Hematopoietic multipotent progenitor cell treated with erythropoietin and hydrocortisone succinate and interleukin-3 and kit ligand, for 6 days (in vitro differentiated cells): ENCODE measurements at places on chromosomes 7 and 10.
A peak's percentile ranks its signal among the peaks of the same experiment; 100 is the strongest.

- peak; percentile 49 for DNase-seq
Observed at GRCh38 chr10:125742465-125742864, 23.0 kb downstream of the EDRF1 start.

GRCh38 chr7:46658281-46658680 lies 737.2 kb upstream of the IGFBP3 start:
- DNase-seq: no peak

GRCh38 chr7:128380483-128381106 lies 19.1 kb upstream of the PRRT4 start:
- DNase-seq: no peak

- no peak for DNase-seq
Observed at GRCh38 chr7:87548123-87548919, 52.4 kb downstream of the ABCB1 start.

- DNase-seq: no peak
Observed at GRCh38 chr7:47885309-47885986, 62.8 kb downstream of the PKD1L1 start.

DNA sequence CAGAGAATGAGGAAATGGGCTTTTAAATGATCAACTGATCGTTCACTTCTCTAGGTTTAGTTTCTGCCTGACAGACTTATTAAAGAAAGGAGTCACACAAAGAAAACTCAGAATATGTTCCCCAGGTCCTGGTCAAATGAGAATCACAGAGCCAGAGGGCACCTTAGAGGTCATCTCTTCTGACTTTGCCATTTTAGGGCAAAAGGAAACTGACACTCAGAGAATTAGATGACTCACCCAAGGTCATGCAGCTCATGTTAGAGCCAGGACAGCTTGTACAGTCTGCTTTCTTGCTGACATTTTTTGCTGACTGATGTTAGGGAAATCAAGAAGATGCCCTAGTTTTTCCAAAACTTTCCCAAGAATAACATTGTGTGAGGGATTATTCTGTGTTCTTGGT lies 312.7 kb upstream of the SP8 start:
- DNase-seq: no peak

GRCh38 chr7:135197906-135198655 lies 13.2 kb downstream of the WDR91 start:
- no peak for DNase-seq

- peak; percentile 95 for DNase-seq
Observed at GRCh38 chr10:128047351-128047750, 78.9 kb downstream of the MKI67 start.

GRCh38 chr7:84524714-84525694 lies 330.4 kb upstream of the SEMA3A start:
- DNase-seq: no peak

DNA sequence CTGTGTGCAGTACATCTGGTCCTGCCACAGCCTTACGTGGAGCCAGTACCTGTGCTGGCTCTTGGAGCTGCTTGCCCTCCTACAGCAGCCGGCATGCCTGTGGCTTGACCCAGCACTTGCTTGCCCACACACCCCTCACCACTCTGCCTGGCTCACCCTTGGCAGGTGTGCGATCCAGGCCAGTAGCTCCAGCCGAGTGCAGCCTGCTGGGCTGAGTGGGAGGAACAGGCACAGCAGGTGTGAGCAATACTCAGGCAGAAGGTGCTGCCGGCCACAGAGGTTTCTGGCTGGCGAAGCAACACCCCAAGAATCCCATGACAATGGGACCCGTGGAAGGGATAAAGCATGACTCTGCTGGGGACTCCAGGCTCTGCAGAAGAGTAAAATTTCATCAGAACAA lies 173.5 kb upstream of the ADCY1 start:
- DNase-seq: no peak

DNA sequence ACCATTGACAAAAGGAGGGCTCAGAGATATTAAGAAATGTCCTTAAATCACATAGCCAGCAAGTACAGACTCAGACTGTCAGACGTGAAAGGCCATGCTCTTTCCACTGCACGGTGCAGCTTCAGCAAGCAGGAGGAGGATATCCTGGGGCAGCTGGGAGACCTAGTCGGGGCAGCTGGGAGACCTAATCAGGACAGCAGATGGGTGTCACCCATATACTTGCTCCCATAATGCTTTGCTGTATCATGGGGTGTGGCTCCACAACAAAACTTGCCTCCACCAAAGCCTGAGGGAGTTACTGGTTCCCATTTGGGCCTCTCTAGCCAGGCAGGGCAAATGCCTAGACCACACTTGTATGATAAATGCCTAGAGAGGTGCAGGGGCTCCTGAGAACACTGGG lies 55.4 kb downstream of the GRID1 start:
- peak; percentile 23 for DNase-seq

- DNase-seq: no peak
Observed at GRCh38 chr7:7553386-7553785, 13.3 kb upstream of the MIOS start.

- no peak for DNase-seq
Observed at GRCh38 chr10:127890832-127891334, 1.9 kb downstream of the CLRN3 start.

DNA sequence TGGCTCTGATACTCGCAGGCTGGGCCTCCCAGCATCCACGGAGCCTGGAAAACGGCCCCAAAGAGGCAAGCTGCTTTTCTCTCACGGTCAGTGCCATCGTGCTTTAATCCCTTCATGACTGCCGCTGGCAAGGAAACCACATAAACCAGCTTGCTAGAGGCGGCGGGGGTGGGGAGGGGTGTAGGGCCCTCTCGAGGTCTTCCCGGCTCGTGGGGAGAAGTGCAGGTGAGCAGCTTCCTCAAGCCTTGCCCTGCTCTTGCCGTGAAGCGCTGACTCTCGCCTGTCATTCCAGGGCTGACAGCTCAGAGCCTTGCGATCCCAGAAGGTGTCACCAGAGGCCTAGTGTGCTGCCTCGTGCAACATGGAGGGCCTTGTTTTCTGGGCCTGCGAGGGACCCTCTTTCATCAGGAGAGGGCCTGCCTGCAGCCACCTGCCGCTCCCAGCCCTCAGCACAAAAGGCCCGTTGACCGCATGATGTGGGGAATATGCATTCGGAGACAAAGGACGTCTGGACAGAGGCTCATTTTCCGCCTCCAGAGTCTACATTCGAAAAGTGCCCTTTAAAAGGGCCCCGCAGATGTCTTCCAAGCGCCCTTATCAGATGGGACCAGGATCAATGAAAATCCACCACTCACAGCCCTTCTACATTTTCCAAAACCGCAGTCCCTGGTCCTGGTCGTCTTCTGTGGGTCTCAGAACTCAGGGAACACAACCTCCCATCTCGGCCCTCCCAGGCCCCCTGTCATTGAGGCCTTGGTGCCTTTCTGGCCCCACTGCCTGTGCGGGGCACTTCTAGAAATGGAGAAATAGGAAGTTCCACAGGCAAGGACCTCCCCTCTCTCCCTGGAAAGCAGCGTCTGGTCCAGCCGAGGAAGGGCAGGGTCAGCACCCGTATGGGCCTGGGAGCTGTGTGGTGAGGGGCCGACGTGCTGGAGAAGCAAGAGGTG lies 58.7 kb downstream of the ZRANB1 start:
- peak; percentile 36 for DNase-seq

GRCh38 chr7:150417863-150418262 lies 32.6 kb upstream of the GIMAP8 start:
- DNase-seq: no peak

- no peak for DNase-seq
Observed at GRCh38 chr10:119222966-119223386, 15.6 kb downstream of the GRK5 start.

- no peak for DNase-seq
Observed at GRCh38 chr7:66768865-66769832, 28.6 kb downstream of the RABGEF1 start.

DNA sequence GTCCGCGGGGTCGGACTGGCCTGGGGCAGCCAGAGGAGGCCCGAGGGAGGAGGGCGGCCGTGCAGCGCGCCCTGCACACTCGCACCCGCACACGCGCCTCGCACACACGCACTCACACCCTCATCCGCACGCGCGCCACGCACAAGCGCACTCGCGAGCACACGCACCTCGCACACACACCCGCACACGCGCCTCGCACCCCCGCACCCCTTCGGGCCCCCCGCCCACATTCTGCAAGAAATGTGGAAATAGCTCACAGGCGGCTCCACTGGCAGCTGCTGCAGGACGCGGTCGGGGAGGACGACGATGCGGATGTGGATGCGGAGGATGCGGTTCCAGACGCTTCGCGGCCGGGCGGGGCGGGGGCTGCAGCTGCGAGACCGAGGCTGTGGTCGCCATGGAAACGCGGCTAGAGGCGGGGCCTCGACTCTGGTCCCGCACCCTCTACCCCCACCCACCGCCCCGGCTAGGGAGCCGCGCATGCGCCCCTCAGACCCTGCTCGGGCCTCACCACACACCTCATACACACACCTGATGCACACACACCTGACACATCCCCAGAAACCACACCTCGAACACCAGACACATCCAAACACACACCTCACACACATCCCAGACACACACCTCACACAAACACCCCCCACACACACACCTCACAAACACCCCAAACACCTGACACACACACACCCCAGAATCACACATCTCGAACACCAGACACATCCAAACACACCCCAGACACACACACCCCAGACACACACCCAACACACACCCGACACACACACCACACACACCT lies at the start of gene CALY:
Gene CALY, minus strand, starts transcription at position 320 of the 793 bp plus-strand sequence. CDS start 7,907 bp downstream, outside the sequence.
- peak; percentile 37 for DNase-seq

DNA sequence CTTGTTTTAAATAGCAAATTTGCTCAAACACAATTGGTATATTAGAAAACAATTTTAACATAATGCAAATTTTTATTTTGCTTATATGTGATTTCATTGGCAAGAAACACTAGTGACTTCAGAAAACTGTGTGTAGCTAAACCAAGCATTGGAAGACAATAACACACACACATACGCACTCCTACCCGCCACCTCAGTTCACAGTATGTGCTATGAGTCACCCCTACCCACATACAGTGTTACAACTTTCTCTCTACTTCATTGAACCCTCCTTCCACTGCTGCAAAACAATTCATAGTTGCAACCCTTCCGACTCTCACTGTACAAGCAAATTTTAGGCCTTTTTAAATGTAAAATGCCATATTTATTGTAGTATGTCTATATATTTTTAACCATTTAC lies 119.9 kb upstream of the THSD7A start:
- no peak for DNase-seq

GRCh38 chr10:119478811-119479341 lies 63.6 kb downstream of the RGS10 start:
- DNase-seq: no peak

DNA sequence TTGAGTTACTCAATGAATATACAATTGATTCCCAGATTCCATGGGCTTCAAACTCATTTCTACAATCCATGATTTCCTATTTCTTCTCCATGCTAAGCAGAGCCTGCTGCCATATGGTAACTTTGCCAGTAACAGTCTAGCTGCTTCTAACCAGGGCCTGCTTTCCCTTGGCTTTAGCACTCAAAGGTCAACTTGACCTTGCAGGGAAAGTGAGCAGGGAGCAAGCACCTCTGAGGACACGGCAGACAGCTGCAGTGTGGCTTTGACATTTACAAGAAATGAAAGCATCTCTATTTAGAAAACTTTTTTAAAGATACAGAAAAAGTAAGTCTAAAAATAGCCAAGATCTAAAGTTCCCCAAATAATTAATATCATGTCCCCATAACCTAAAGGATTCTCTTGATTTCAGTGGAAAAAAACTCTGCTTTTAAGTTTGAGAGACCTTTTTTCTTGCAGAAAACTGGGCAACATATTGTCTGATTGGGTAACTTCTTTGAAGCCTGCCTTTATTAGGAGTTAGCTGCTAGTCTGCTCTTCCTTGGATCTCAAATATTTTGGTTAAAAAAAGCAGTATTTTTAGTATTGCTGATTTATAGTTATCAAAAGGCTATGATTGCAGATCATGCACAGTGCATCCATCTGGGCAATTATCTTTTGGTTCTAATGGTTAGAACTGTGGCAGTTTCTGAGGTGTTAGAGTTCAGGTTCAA lies 257.9 kb downstream of the AHR start:
- DNase-seq: no peak

DNA sequence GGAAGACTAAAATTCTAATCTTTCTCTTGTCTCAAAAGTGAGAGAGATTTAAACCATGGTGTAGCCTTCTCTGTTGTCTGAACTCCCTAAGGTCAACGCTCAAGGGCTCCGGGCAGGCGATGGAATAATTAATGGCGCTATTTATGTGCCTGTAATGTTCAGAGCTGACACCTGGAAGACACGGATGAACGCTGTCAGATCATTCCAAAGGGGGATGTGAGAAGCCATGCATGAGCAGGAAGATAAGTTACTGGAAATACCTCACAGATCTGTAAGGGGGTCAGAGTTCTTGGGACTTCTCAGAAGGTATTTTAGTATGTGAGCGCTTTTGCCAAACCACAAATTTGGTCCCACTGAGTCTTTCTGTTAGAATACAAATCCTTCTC lies 73.3 kb upstream of the MTPN start:
- DNase-seq: no peak

GRCh38 chr10:25465582-25466372 lies 291.0 kb downstream of the GPR158 start:
- no peak for DNase-seq

- DNase-seq: no peak
Observed at GRCh38 chr10:71342573-71343391, 23.7 kb downstream of the SLC29A3 start.

DNA sequence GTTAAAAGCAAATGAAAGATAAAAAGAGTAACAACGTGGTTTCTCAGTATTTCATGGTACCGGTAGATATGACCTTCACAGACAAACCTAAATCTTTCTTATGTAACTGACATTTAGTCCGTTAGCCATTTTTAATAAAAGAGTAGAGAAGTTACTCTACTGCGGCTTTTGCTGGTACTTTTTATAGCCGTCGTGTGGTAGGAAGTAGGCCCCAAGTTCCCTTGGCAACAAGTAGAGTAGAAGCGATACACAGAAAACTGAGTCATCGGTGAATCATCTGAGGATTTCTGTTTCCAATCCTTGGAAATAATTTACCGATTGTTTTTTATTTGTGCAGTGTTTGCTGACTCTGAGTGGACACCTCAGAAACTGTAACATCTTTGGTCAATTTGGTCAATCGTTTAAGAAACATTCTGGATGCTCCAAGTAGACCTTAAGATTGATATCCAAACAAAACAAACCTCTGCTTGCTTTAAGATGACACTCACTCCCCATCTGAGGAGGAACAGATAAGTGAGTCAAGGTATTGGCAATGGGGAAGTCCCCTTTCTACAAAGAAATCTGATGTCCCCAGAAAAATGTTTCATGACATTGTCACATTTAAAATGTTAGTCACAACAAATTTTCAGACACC lies 63.9 kb upstream of the AHR start:
- DNase-seq: peak; percentile 84

DNA sequence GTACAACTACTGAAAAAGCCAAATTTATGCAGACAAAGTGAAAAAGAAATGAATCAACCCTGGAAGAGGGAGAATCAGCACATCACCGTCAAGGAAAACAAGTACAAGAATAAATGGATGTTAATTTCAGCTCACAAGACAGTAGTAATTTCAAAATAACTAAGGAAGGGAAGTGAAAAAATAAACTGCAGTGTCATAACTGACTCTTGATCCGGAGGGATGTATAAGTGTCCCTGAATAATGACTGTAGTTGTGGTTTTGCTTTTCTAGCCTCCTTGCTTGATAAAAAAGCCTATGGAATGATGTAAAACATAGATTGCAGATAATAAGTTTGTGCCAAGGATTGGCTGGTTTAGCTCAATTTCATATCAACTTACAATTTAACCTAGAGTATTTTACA lies 721.1 kb upstream of the C7orf33 start:
- DNase-seq: peak; percentile 3
